ENCODE measurements at places on chromosomes 4 and X.

- DNase-seq = no peak
Observed at GRCh38 chrX:55488006-55488592, 1.5 kb downstream of the USP51 start.

- DNase-seq = no peak
Observed at GRCh38 chr4:78779280-78779679, 3.1 kb downstream of the BMP2K start.

DNA sequence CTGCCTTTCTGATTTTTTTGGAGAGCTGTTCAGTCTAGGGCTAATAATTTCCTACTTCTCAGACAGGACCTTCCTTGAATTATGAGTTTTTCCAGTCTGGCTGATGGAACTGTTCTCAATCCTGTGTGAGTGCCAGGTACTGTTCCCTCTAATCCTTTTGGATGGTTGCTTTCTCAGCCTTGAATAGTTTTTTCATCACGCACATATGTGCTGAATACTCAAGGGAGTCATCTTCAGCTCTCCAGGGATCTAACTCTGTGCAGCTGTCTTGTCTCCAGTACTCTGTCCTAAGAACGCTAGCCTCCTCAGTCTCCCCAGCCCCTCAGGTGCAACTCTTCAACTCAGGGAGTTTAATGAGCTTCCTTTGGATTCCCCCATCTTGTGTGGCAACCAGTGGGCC lies 93.2 kb downstream of the GASK1B start:
- no peak for DNase-seq

DNA sequence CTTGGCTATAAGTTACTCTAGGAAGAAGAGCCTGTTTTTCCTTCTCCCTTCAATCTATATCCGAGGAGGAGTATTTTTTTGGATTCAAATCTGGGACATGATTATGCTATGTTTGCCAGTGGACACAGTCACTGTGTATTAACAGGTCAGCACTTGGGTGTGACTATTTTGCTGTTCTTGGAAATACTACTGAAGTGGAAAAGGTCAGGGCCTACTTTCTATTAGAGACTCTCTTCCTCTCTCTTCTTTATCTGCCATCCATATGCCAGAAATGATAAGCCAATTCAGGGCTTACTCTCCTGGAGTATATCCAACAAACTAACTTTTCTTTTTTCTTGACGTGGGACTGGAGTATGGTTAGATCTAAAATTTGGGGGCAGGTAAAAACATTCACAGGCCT lies 40.5 kb downstream of the MID1IP1 start:
- DNase-seq = no peak

DNA sequence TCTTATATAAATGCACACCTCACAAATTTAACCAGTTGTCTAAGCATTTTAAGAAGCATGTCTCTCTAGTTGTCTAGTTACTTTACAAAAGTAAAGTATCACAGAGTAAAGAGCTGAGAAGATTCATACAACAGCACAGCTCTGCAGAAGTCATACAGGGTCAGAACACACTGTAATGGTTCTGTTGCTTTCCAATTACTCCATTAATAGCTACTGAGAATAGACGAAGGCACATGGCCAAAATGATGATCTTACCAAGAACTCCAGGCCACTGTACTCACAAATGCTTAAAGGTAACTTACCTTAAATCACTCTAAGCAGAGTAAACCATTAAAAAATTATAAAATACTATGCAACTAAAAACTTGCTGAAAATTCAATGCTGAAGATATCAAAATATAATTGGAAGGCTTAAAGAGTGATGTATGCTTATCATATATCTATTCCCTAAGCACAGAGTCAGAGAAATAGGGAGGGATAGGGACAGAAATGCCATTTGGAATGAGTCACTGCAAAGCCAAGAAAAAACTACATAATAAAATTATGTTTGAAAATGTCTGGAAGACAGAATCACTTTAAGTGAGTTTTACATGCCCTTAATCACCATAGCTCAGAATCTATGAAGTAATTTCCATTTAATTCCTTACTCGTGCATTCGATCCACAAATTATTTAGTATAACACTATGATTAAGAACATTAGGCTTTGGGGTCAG lies 71.0 kb downstream of the DDX60L start:
- no peak for DNase-seq

- no peak for DNase-seq
Observed at GRCh38 chr4:108624263-108625056, 4.1 kb downstream of the RPL34 start.

DNA sequence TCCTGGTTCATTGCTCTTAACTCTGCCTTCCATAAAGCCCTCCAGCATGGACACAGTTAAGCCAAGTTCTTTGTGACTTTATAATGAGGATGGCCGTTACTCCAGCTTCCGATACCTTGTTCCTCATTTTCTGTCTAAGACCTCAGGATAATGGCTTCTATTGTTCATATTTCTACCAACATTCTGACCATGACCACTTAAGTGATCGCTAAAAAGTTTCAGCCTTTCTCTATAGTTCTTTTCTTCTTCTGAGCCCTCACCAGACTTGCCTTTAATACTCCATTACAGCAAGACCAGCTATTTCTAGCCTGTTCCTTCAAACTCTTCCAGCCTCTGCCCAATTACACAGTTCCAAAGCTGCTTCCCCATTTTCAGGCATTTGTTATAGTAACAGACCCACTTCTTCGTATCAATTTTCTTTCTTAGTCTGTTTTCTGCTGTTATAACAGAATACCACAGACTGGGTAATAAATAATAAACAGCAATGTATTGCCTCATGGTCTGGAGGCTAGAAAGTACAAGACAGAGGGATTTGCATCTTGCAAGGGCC lies 12.3 kb downstream of the RNF175 start:
- no peak for DNase-seq

GRCh38 chr4:187414716-187415115 lies 580.9 kb upstream of the ZFP42 start:
- DNase-seq = no peak

DNA sequence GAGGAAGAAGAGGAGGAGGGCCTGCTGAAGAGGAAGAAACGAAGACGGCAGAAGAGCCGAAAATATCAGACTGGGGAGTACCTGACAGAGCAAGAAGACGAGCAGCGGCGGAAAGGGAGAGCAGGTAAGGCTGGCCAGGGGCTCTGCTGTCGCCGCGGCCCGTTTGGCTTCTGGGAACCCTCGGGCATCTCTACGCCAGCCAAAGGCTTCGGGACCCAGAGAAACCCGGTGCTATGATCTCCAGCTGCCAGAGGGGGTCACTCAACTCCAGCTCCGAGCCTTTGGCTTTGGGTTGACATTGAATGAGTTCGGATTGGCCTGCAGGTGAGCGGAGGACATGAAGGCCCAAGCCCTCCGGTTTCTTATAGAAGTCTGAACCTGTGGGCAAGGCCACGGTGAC lies 42.8 kb downstream of the BCORL1 start:
- DNase-seq = no peak

DNA sequence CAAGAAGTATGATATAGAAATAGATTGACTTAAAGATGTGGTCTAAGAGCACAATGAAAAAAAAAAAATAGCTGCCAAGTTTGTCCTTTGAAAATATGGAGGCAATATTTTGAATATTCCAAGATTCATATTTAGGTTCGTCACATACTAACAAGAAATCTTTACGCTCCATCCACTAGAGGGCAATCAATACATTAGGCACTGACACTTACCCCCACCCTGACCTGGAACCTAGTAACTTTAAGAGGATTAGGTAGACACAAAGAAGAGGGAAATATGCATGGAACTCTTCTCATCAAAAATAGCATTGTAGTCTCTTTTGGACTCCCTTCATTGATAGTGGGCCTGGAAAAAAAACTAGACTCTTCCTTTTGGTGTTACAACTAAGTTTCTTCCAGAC lies 1108.1 kb downstream of the PCDH19 start:
- no peak for DNase-seq

DNA sequence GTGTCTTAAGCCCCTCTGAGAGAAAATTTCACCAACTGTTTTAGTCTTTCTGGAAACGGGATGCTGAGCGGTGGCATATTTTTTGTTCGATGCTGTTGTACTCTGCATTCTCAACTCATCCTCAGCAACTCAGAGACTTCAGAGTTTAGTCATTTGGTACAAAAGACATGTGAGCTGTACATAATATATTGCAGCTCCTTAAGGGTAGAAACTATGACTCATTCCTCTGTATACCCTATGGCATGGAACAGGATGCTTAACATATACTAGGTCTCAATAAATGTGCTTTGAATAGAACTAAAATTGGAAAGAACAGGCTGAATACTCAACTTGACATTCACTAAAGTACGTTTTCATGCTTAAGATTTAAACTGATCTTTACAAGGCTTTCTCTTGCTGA lies 130.5 kb upstream of the SLITRK2 start:
- no peak for DNase-seq

DNA sequence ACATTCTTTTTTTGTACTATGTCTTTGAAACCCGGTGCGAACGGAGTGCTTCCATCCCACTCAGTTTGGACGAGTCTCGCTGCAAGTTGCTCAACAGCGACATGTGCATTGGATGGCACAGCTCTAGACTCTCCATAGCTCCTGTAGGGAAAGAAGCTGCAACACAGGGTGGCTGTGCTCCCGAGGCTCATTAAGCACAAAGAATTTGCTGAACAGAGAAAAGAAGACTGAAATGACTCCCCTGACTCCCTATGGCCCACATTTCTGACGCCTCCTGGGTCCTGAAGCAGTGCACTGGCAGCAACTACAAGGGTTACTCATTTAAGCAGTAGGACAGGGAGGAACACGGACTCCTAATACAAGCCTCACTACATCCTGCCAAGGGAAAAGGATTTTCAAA lies 127.4 kb downstream of the SH3RF1 start:
- no peak for DNase-seq

GRCh38 chrX:17476411-17476810 lies 101.4 kb downstream of the NHS start:
- DNase-seq = no peak

GRCh38 chr4:128364565-128364964 lies 77.0 kb upstream of the PGRMC2 start:
- no peak for DNase-seq

- no peak for DNase-seq
Observed at GRCh38 chr4:63921561-63921960, 487.7 kb downstream of the TECRL start.

GRCh38 chr4:108425988-108426387 lies 194.4 kb upstream of the RPL34 start:
- DNase-seq = no peak

DNA sequence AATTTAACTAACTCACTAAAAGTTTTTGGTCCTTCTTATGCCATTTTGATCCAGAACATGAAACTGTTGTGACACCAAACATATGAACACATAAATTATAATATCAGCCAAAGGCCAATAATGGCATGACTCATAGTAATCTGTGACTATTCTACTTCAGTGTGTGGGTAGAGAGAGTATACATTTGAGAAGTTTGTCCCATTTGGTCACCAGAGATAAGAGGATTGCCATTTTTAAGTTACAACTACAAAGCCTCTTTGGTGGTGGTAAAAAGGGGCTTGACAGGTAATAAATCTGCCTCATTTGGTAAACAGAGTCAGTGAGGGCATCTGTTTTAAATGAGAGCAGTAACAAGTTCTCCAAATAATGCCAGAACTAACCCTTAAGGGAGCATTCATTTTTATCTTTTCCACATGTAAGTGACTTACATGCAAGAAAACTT lies 117.9 kb downstream of the TBC1D19 start:
- no peak for DNase-seq

DNA sequence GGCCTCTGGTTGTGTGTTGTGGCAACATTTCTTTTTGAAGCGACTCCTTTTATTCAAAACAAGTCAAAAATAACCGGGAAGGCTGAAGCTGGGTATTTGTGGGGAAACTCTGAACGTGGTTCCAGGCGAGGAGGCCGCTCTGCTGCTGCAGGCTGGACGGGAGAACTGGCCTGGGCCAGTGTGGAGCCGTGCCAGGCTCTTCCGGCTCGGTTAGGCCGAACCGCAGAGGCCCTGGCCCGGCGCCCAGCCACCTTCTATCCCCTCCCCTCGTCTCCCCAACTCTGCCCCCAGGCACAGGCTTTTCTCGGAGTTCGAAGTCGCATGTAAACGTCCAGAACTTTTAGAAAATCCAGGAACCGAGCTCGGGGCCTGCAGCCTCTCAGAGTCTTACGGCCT lies 2.4 kb upstream of the BCOR start:
- no peak for DNase-seq

- no peak for DNase-seq
Observed at GRCh38 chr4:165970703-165971420, 97.8 kb downstream of the TLL1 start.

DNA sequence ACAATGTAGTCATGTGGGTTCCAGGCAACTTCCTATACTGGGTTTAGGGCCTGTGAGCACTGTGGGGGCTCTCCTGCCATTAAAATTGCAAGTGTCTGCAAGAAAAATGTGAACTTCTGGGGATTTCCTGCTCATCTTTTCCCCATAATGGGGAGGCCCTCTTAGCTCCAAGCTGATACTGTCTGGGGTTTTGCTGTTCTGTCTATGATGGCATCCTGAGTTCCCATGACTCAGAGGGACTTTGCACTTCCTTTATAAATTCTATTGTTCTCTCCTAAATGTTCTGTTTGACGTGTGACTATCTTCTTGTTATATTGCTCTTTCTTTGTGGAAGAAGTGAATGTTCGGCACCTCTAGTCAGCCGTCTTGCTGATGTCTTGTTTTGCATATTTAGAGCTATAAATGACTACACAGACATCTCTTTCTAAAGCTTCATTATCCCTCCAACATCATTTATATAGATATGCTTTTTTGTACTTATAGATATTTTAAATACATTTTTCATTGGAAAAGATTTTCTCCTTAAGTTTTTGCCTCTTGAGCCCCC lies 465.8 kb downstream of the NAF1 start:
- DNase-seq = no peak

- no peak for DNase-seq
Observed at GRCh38 chrX:129144172-129145038, 378.9 kb downstream of the SMARCA1 start.

GRCh38 chr4:5618051-5618960 lies 90.1 kb downstream of the EVC2 start:
- no peak for DNase-seq

- DNase-seq = no peak
Observed at GRCh38 chr4:154064244-154064643, 275.4 kb upstream of the SFRP2 start.

- DNase-seq = no peak
Observed at GRCh38 chrX:69305333-69306062, 140.2 kb upstream of the PJA1 start.

- no peak for DNase-seq
Observed at GRCh38 chrX:9888953-9889470, 78.1 kb upstream of the CLDN34 start.

- DNase-seq = no peak
Observed at GRCh38 chrX:144334577-144334976, 450.7 kb downstream of the UBE2NL start.

- no peak for DNase-seq
Observed at GRCh38 chrX:150044556-150044955, 106.3 kb upstream of the EOLA2 start.

- no peak for DNase-seq
Observed at GRCh38 chr4:29277381-29277780, 1442.8 kb upstream of the PCDH7 start.

DNA sequence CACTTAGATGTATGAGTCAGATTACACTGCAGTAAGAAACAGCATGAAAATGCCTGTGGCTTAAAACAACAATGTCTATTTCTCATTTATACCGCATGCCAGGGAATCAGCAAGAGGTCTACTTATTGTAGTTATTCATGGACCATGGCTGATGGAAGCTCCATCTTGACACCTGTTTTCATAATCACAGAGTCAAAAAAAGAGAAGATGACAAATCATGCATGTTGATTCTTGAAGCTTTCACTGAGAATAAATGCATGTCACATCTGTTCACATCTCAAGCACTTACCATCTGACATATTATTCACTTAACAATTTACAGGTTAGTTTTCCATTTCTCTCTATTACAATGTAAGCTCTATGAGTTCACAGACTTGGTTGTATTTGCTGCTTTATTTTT lies 194.2 kb upstream of the SLITRK2 start:
- DNase-seq = no peak

GRCh38 chr4:52248820-52249219 lies 197.7 kb downstream of the SPATA18 start:
- DNase-seq = no peak
